Activated CD8-positive, alpha-beta T cell treated with anti-CD3 and anti-CD28 coated beads, Interleukin-2, amount 10 ng/mL, durations not matched to agents 7 days and 5 days (primary cell): ENCODE measurements at places on chromosomes 11 and 22. TPM values are rescaled to one million over a fixed set of nuclear protein-coding genes. Genes with fewer than 3 reads are reported as not detected.

Gene EHF
- total RNA-seq = not detected

Gene TMEM126B
- total RNA-seq = 51.4 TPM

Gene MOGAT2
- not detected for total RNA-seq

Gene PDE3B
- total RNA-seq = 74.8 TPM

Gene KRTAP5-9
- not detected for total RNA-seq

Gene FUT4
- total RNA-seq = 6.5 TPM

Gene VPS26B
- total RNA-seq = 55.1 TPM

Gene SHISA8
- total RNA-seq = not detected

Gene HORMAD2
- not detected for total RNA-seq

Gene PNPLA3
- total RNA-seq = not detected

Gene APOA5
- not detected for total RNA-seq

Gene RBM7
- 42.9 TPM for total RNA-seq

Gene DEPDC7
- 2.8 TPM for total RNA-seq

Gene OR2D2
- not detected for total RNA-seq

Gene CD3G
- 227 TPM for total RNA-seq

Gene KCNE3
- total RNA-seq = not detected

Gene KIAA1671
- total RNA-seq = 5.1 TPM

Gene UPK3A
- not detected for total RNA-seq

Gene GANAB
- 297 TPM for total RNA-seq

Gene ZNF214
- total RNA-seq = not detected
